ENCODE measurements at places on chromosomes 13 and 19. TPM values are rescaled to one million over a fixed set of nuclear protein-coding genes. Genes with fewer than 3 reads are reported as not detected.

The SPACA4 gene
- 3.9 TPM for total RNA-seq

The CDX2 gene
- not detected for total RNA-seq

The ZNF555 gene
- total RNA-seq: 3.7 TPM

The CD79A gene
- total RNA-seq: not detected

The ZIK1 gene
- total RNA-seq: 4.4 TPM

The SRRM5 gene
- total RNA-seq: 0.98 TPM

The CD33 gene
- 5.6 TPM for total RNA-seq

The GRIK5 gene
- 2.5 TPM for total RNA-seq

DNA sequence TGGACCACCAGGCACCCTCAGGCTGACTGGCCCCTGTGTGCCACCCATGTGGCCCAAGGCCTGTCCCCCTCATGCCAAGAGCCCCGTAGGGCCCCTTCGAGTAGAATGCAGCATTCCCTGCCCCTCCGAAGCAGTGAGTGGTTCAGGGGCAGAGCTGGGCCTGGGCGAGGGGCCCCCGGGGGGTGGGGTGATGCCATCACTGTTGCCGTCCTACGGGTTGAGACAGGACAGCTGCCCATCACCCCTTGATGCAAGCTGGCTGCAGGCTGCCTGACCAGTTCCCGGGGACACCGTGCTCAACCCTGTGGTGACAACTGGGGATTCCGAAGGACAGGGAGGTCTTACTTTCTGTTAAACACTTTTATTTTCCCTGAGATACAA is 4.7 kb downstream of the SBNO2 start:
- DNase-seq: no peak

GRCh38 chr13:109610517-109610916 is 175.9 kb downstream of the IRS2 start:
- no peak for DNase-seq

DNA sequence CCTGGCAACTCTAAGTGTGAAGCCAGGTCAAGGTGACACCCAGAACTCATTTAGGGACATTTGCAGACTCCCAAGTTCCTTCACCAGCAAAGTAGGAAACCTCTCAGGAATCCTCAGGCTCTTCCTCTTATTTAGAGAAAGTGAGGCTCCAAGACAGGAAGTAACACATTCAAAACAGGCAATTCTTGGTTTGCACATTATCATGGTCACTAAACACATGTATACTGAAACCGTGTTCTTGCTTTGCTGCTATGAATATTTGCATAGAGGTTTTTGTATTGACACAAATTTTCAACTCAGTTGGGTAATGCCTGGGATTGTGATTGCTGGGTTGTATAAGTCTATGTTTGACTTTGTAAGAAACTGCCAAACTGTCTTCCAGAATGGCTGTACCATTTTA is 13.2 kb upstream of the URI1 start:
- no peak for DNase-seq

DNA sequence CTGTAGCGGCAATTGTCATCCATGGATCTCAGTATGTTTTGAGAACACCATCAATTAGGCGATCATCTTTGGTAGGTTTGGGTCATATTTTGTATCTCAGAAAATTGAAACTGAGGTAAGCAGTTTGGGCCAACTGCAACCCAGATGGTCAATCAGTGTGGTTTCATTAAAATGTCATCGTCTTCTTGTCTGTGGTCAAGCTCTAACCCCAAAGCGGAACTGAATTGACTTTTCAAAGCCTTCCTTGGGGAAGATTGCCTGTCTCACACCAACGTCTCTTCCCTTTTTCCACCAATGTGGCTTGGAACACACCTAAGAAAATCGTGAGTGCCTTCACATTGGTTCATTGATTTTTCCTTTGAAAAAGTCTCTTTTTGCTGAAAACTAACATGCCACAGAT is 56.3 kb upstream of the UBAC2 start:
- DNase-seq: no peak

- DNase-seq: no peak
Observed at GRCh38 chr13:101649488-101650126, 197.1 kb downstream of the ITGBL1 start.

GRCh38 chr19:16463991-16464575 is 7.7 kb downstream of the EPS15L1 start:
- no peak for DNase-seq

DNA sequence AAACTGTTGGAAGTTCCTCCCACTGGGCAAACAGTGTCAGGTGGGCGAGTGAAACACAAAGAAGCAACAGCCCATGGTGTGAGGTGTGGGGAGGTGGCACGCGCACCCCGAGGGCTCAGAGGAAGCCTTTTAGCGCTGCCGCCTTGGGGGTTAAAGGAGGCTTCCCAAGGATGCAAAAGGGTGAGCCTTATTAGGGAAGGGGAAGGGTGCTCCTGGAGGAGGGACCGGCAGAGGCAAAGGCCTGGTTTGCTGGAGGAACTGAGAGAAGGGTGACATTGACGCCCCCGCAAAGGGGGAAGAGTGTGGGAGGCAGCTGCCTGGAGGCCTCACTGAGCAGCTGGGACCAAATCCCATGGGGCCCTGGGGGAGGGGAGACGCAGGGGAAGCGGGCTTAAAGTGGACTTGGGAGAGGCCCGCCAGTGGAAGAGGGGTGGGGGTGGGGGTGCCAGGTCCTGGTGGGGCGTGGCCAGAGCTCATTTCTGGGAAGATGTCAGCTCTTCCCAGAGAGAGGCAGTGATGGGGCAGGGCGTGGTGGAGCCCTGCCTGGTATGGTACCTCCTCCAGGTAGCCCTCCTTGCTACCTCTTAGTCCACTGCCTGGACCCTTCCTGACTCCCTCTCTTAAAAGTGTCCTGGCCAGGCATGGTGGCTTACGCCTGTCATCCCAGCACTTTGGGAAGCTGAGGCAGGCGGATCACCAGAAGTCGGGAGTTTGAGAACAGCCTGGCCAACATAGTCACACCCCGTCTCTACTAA is 12.0 kb upstream of the FCHO1 start:
- DNase-seq: no peak

DNA sequence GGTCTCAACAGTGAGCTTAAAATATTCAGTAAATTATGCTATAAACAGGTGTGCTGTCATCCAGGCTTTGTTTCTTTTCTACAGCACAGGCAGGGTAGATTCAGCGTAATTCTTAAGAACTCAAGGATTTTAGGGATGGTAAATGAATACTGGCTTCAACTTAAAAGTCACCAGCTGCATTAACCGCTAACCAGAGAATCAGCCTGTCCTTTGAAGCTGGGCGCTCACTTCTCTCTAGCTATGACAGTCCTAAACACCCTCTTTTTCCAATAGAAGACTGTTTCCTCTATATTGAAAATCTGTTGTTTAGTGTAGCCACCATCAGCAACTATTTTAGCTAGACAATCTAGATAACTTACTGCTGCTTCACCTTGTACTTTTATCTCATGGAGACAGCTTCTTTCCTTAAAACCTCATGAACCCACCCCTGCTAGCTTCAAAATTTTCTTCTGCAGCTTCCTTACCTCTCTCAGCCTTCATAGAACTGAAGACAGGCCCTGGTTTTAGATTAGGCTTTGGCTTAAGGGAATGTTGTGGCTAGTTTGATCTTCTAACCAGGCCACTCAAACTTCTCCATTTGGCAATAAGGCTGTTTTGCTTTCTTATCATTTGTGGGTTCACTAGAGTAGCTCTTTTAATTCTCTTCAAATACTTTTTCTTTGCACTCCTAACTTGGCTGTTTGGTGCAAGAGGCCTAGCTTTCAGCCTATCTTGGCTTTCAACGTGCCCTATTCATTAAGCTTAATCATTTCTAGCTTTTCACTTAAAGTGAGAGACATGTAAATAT is 89.5 kb downstream of the USP12 start:
- DNase-seq: no peak

GRCh38 chr13:98997011-98997730 is 19.3 kb upstream of the DOCK9 start:
- no peak for DNase-seq

GRCh38 chr13:103351035-103351828 is 285.0 kb upstream of the SLC10A2 start:
- no peak for DNase-seq

DNA sequence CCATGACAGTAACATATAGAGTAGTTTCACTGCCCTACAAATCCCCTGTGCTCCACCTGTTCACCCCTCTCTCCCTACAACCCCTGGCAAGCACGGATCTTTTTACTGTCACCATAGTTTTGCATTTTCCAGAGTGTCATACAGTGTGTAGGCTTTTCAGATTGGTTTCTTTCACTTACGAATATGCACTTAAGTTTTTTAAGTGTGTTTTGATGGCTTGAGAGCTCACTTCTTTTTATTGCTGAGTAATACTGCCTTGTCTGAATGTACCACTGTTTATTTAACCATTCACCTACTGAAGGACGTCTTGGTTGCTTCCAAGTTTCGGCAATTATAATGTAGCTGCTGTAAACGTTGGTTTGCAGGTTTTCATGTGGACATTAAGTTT is 175.1 kb downstream of the ITGBL1 start:
- no peak for DNase-seq

DNA sequence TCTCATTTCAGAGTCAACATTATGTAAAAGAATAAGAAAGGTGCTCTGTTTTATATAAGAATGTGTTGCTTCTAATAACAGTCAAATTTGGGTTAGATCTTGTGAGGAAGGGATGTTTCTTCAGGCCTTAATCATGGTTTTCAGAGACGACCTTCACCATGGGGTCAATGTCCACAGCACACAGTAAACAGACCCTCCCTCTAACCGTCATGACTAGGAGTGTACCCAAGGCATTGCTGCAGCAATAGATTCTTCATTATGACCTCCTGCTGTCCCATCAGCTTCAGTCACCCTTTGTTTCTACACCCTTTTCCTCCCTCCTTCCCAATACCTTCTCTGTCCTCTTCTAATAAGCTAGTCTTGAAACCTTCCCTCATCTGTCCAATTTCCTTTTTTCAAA is 15.7 kb downstream of the SERPINE3 start:
- no peak for DNase-seq

DNA sequence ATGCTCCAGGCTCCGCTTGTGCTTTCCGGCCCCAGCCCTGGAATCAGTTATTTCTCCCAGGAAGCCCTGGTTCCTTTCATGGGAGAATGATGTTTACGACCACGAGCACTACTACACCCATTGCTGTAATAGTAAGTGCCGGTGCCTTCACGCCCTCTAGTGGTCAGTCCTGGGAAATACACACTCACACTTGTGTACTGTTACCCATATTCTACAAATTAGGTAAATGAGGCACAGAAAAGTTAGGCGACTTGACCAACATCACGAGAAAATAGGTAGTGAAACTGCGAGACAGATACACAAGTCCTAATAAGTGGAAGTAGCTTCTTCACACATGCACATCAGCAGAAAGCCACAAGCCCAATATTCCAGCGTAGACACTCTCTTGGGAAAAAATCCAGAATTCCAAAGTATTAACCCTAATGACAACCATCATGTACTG is 21.7 kb downstream of the CEACAM21 start:
- peak; percentile 74 for DNase-seq

GRCh38 chr13:76222511-76222910 is 586.4 kb downstream of the LMO7 start:
- DNase-seq: no peak

- no peak for DNase-seq
Observed at GRCh38 chr19:3098515-3099346, 4.6 kb downstream of the GNA11 start.

DNA sequence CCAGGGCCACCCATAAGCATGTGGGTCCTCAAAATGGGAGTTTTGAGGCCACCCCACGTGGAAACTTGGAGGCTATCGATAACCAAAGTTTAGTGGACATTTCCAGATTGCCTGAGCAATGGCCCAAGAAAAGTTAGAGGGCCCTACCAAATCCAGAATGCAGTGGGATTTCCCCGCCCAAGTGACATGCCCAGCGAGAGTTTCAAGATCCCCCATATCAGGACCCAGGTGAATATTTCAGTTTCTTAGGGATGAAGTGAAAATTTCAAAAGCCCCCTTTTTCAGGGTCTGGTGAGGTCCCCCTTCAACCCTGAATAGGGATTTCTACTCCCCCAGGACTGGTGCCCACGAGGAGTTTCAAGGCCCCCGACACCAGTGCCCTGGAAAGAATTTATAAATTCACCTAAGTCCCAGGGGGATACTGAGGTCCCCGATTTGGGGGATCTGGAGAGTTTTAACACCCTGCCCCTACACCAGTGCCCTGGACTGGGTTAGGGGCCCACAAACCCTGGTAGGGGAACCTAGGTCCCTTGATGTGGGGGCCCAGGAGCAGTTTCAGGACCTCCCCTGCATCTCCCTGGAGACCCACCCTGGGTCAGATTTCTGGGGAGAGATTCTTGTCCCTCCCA is 695 bp downstream of the BST2 start:
- no peak for DNase-seq

DNA sequence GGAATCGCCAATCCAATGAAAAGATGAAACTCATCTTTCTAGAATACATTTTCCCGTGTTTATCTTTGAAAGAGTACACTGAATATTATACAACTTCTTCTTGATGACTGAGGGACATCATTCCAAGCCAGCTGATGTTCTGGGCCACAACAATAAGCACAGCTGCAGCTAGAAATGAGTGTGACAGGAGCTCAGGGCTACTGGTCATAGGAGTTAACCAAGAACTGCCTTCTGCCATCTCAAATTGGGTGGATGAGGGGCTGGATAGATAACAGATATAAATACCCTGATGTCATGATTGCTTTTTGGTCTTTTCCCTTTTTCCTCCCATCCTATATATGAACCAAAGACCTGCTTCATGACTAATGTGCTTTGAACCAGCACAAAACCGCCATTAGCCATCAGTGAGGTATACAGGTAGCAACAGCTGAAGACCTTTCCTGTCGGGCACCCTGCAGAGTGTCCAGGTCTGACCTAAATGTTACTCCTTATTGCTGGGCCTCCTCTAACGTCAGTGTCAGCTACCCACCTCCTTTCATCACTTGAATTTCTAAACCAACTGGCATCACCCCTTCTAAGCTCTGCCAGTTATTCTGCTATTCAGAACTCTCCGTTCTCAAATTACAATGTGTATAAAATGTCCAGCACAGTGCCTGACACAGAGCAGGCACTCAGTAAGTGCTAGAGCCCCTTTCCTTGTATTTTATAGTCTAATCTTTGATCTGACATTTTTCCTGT is 178.2 kb downstream of the ENOX1 start:
- no peak for DNase-seq

- no peak for DNase-seq
Observed at GRCh38 chr19:16737911-16738310, 18.3 kb downstream of the NWD1 start.

DNA sequence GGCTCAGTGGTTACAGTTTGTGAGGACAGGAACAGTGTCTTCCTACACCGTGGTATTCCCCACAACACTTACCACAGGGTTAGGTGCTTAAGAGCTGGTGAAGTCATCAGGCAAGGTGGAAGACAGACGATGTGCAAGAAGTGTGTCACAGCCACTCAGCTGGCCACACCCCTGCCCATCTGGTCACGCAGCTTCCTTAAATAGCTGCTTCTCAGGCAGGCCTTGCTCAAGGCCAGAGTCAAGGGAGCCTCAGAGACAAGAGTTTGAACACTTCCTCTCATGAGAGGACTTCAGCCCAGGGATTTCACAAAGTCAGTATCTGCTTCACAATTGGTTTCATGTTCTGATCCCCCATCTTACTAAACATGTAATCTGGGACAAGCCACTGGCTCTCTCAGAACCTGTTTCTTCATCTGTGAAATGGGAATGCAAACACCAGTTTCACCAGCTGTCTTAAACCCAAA is 80.3 kb upstream of the FRY start:
- no peak for DNase-seq

- no peak for DNase-seq
Observed at GRCh38 chr13:98741741-98742435, 10.6 kb downstream of the SLC15A1 start.
